ENCODE measurements at places on chromosomes 3 and 15.
A peak's percentile ranks its signal among the peaks of the same experiment; 100 is the strongest.

- DNase-seq = peak; percentile 70
These were observed 56.5 kb downstream of the DCLK3 start for GRCh38 chr3:36707623-36708409.

- peak; percentile 69 for DNase-seq
These were observed 56.0 kb downstream of the SLC25A26 start for GRCh38 chr3:66276705-66277274.

DNA sequence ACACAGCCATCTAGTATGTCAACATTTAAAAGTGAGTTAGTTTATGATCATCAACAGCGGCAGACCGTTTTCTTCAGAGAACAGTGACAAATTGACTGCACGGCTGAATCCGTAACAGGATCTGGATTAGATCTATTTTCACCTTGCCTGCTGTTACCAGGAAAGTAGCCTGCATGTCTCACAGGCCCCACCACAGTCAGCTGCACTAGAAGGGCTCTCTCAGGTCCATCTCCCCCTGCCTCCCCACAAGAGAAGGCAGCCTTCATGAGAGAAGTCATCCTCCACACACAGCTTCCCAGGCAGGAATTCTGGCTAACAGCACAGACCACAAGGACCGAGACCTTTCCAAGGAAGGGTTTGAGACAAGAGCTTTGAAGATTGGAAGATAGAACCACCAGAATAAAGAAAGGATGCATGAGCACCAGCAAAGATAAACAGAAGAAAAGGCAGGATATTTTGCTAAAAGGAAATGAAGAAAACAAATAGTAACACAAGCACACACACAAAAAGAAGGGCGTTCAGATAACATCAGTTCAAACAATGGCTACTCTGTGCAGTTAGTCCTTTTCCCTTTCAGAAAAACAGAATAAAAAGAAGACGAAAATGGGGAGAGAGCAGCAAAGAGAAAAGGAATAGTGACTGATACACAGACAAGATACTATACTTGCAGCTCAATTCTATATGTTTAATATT, 127.5 kb downstream of the SNRK start:
- DNase-seq = no peak

DNA sequence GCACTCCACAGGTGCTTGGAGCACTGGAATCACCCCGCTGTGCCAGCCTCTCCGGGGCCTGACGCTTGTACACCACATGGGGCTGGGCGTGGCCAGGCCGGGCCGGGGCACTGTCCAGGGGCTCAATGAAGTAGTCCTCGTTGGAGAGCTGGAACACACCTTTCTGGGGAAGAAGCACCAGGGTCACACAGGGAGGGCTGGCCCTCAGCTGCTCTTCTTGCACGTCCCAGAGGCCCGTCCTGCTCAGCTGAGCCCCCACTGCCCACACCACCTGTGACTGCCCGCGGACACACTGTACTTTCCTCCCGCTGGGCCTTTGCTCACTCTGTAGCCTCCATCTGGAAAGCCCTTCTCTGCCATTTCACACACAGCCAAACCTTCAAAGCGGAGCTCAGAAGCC, 13.3 kb downstream of the ADAMTS7 start:
- no peak for DNase-seq

DNA sequence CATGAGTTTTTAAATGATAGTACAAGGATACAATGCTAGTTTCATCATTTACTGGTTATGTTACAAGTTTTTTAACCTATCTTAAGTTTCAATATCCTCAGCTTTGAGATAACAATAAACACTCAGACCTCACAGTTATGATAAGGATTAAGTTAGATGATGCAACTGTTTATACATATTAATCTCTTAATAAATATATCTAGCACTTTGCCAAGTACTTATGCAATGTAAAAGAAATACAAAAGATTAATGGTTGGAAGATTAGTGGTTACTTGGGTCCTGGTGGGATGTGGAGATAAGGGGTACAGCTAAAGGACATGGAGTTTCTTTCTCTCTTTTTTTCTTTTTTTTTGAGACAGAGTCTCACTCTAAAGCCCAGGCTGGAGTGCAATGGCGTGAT, 12.0 kb downstream of the SPPL2A start:
- no peak for DNase-seq

DNA sequence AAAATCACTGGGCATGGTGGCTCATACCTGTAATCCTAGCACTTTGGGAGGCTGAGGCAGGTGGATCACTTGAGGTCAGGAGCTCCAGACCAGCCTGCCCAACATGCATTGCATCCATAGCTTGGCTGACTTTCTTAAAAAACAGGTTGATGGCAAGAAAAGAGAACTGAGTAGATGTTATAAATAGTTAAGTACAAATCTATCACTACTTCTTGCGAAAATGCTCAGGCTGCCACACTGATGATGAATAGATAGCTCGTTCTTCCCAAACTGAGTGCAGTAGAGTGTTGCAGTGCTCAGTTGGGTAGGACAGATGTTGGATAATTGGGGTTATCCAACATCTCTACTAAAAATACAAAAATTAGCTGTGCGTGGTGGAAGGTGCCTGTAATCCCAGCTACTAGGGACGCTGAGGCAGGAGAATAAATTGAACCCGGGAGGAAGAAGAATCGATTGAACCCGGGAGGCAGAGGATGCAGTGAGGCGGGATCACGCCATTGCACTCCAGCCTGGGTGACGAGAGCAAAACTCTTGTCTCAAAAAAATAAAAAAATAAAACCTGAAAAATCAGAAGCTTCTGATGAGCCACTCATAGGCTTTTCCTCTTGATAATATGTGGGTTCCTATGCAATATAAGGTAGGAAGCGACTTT, 1.2 kb downstream of the BTLA start:
- no peak for DNase-seq

GRCh38 chr15:39743611-39744010, 39.0 kb downstream of the FSIP1 start:
- DNase-seq = peak; percentile 20

GRCh38 chr3:120027226-120027625, 67.0 kb downstream of the GSK3B start:
- DNase-seq = no peak

- DNase-seq = no peak
These were observed 105.5 kb downstream of the IL1RAP start for GRCh38 chr3:190619353-190619752.
